ENCODE measurements at places on chromosomes 5 and 9.
A peak's percentile ranks its signal among the peaks of the same experiment; 100 is the strongest.

GRCh38 chr5:79269733-79270166 lies 33.8 kb downstream of the JMY start:
- H3K27ac ChIP-seq = no peak overlapping the region
- peaks cover 3% of the 10 kb centered on the region for H3K4me1 ChIP-seq
- no peak for DNase-seq
- H3K36me3 ChIP-seq = no peaks in the 10 kb centered on the region
- no peaks in the 10 kb centered on the region for H3K27me3 ChIP-seq
- H3K4me3 ChIP-seq = no peak overlapping the region

GRCh38 chr5:111043712-111044506 lies 27.6 kb upstream of the TSLP start:
- peaks cover 6% of the 10 kb centered on the region for H3K27me3 ChIP-seq
- no peaks in the 10 kb centered on the region for H3K36me3 ChIP-seq
- no peaks in the 10 kb centered on the region for H3K4me1 ChIP-seq

- no peak for DNase-seq
- H3K27ac ChIP-seq = no peak overlapping the region
- no peaks in the 10 kb centered on the region for H3K27me3 ChIP-seq
- H3K36me3 ChIP-seq = no peaks in the 10 kb centered on the region
- no peak overlapping the region for H3K4me3 ChIP-seq
These were observed 54.0 kb downstream of the CCDC171 start for GRCh38 chr9:15606643-15607472.

DNA sequence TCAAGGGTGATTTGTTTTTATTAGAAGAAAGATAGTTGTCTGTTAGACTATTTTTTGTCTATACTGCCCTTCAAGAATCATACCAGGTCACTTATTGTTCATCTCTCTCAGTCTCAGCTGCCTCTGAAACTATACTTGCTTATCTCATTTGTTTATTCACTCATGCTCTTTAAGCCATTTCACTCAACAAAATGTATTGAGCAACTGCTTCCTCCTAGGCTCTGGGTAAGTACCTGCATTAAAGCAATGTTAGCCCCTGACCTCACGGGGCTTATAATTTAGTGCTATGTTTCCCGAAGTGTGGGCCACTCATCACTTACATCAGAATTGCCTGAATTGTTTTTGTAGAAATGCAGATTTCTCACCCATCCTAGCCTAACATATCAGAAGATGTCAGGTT lies 100.9 kb downstream of the DPYSL3 start:
- no peak for DNase-seq
- H3K4me3 ChIP-seq = no peak overlapping the region
- no peaks in the 10 kb centered on the region for H3K36me3 ChIP-seq
- H3K27ac ChIP-seq = no peak overlapping the region
- no peaks in the 10 kb centered on the region for H3K4me1 ChIP-seq

DNA sequence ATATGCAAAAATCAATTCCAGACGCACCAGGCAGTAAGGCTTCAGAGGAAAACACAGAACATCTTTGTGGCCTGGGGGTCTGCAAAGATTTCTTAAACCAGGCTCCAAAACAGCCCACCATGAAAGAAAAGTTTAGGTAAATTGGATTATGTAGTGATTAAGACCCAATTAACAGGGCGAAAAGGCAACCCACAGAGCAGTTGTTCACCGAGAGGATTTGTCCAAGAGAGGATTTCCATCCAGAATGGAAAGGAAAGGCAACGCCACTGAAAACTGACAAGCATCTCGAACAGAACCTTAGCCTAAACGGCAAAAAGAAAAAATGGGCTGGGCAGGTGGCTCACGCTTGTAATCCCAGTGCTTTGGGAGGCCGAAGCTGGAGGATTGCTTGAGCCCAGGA lies 37.4 kb downstream of the GLT6D1 start:
- no peak overlapping the region for H3K27ac ChIP-seq
- no peak for DNase-seq
- H3K27me3 ChIP-seq = peaks cover 7% of the 10 kb centered on the region
- no peak overlapping the region for H3K4me3 ChIP-seq
- H3K4me1 ChIP-seq = peaks cover 5% of the 10 kb centered on the region
- no peaks in the 10 kb centered on the region for H3K36me3 ChIP-seq

- no peak overlapping the region for H3K4me3 ChIP-seq
- no peaks in the 10 kb centered on the region for H3K4me1 ChIP-seq
- no peaks in the 10 kb centered on the region for H3K27me3 ChIP-seq
- no peak overlapping the region for H3K27ac ChIP-seq
- no peak for DNase-seq
These were observed 16.2 kb downstream of the CDC14B start for GRCh38 chr9:96603305-96604003.

- H3K27me3 ChIP-seq = peaks cover 6% of the 10 kb centered on the region
- H3K27ac ChIP-seq = no peak overlapping the region
- peak overlapping the region; percentile 79 for H3K4me3 ChIP-seq
- peak; percentile 43 for DNase-seq
These were observed 80.2 kb downstream of the NTNG2 start for GRCh38 chr9:132241840-132242620.

DNA sequence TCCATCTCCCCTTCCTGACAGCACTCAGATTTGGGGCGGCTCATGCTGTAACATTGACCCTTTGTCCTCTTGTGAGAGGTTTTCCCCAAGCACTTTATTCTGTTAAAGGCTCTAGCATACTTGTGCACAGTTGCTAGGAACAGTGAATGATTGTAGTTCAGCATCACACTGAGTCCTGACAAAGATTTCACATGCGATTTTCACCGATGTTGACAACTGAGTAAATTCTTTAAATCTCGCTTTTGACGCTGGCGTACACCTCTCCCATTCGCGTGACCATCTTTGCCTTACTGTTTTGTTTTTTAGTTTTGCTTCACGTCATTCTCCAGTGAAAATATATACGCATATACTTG lies 780 bp downstream of the CDC37L1 start:
- H3K4me3 ChIP-seq = peak overlapping the region; percentile 95
- H3K4me1 ChIP-seq = peaks cover 20% of the 10 kb centered on the region
- no peaks in the 10 kb centered on the region for H3K27me3 ChIP-seq
- peak overlapping the region; percentile 92 for H3K27ac ChIP-seq
- no peak for DNase-seq
- peaks cover 9% of the 10 kb centered on the region for H3K36me3 ChIP-seq

GRCh38 chr5:178143901-178144300 lies 9.8 kb downstream of the NHP2 start:
- peaks cover 68% of the 10 kb centered on the region for H3K36me3 ChIP-seq
- no peak for DNase-seq
- peaks cover 6% of the 10 kb centered on the region for H3K4me1 ChIP-seq
- H3K27ac ChIP-seq = no peak overlapping the region
- H3K4me3 ChIP-seq = no peak overlapping the region

GRCh38 chr5:111829701-111830100 lies 72.7 kb upstream of the NREP start:
- no peaks in the 10 kb centered on the region for H3K27me3 ChIP-seq
- H3K4me1 ChIP-seq = no peaks in the 10 kb centered on the region
- no peaks in the 10 kb centered on the region for H3K36me3 ChIP-seq

DNA sequence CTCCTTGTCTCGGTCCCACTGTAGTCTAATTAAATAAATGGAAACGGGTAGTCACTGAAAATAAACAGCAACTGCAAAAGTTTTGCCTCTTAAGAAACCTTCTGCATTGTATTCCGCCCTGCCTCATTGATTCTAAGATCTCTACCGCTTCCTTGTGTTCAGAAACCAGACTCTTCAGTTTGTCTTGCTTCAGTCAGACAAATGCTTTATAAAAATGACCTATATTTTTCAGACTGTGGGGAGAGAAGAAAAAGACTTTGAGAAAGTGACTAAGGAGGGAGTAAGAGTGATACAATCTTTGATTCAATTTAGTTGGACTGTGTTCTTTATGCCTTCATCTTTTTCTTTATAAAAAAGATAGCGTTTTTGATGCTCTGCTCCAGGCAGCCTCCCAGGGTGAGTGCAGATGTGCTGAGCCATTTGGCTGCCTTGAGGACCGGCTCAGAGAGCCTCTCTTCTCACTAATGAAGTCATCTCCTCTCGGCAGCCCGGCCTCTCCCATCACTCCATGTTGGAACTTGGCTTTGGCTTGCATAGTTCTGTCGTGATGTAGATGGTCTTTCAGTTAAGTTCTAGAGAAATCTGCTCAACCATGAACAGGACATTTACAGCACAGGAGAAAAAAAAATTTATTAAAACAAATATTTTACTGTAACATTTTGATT lies 4.0 kb upstream of the VCAN start:
- H3K27ac ChIP-seq = no peak overlapping the region
- DNase-seq = no peak
- H3K36me3 ChIP-seq = no peaks in the 10 kb centered on the region

DNA sequence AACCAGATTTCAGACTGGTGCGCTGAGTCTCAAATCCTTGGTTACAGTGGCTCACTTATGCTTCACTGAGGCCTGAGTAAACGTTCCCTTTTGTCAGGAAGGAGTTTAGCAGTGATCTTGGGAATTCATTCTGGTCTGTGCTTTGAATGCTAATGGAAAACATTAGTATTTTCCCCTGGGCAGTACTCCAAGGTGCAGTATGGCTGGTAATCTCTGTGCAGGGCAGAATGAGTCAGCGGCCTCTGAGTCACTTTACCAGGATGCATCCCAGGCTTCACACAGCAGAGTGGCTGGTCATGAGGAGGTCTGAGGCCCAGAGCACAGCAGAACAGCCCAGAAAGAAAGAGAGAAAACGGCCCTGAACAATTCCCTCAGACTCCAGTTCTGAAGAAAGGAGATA lies 54.0 kb downstream of the PCA3 start:
- no peak overlapping the region for H3K4me3 ChIP-seq
- no peaks in the 10 kb centered on the region for H3K36me3 ChIP-seq
- H3K27me3 ChIP-seq = no peaks in the 10 kb centered on the region
- no peaks in the 10 kb centered on the region for H3K4me1 ChIP-seq

DNA sequence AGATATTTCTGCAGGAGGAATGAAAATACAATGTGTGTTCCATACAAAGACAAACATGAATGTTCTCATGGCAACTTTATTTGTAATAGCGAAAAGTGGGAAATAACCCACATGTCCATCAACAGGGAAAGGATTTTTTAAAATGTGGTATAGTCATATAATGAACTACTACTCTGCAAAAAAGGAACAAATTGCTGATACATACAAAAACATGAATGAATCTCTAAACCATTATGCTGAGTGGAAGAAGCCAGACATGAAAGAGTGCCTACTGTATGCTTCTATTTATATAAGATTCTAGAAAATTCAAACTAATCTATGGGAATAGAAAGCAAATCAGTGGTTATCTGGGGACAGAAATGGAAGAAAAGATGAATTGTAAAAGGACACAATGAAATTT lies 52.5 kb downstream of the CDKL3 start:
- no peak for DNase-seq
- no peak overlapping the region for H3K27ac ChIP-seq
- no peaks in the 10 kb centered on the region for H3K27me3 ChIP-seq
- no peak overlapping the region for H3K4me3 ChIP-seq

Data from CD4-positive, alpha-beta T cell (primary cell).